ENCODE measurements at places on chromosomes 2 and 18.

DNA sequence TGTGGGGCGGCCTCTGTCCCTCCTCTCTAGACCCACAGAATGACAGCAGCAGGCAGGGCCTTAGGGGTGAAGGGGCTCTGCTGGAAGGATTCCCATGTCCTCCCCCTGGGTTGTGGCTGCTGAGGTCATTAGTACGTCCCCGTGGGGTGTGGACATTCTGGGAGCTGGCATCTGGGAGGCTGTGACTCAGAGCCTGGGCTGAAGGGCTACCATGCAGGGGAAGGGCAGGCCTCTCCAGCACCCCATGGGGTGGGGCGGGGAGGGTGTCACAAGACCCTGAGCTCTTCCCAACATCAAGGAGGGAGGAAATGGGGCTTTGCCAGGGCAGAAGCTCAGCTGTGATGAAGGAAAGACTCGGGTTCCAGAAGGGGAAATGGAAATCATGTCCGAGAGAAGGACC is 105.8 kb upstream of the SMAD2 start:
- no peak for DNase-seq

DNA sequence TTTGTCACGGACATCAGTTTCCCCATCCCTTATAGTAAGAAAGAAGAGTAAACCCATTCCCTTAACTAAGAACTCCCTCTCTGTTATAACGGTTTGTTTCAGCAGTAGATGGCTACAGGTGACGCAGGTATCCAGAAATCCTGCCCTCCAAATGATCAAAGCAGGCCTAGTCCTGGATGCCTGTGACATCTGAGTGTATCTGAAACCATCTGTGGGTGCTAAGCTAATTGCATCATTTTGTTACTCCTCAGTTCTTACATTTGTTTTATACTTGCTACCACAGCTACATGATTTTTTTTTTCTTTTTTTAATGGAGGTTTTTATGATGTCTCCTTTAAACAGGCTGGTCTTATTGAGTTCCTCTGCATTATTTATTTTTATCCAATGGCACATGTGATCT is 55.1 kb downstream of the AAK1 start:
- no peak for DNase-seq

DNA sequence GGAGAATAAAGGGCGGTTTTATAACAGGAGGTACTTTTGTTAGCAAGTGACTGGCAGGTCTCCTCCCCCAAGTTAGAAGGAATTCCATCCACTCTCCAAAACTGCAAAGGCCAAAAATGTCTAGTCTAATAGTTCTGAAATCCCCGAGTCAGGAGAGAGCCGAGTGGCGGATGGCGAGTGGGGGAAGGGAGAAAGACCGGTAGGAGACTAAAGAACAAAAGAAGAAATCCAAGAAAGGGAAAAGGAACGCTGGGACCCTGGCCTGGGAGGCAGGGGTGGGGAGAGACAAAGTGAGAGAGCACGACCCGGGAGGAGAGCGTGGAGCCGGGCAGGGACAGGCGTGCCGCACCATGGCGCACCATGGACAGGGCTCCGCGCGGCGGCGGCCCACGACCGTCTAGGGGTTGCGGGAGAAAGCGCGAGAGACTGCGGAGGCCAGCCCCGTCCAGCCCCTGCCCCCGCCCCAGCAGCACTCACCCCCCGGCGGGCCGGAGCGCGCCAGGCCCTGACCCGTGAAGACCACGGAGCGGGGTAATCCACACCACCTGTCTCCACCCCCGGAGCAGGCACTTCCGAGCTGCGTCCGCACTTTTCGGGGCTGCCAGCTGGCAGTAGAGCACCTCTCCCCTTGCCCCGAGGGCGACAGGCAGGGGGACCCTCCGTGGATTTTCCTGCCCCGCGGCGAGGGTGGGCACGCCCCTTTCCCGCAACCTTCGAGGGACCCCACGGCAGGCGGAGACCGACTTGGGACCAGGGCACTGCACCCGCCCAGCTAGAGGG is 1.6 kb downstream of the CDH2 start:
- DNase-seq, result peak; percentile 58

- DNase-seq, result no peak
These were observed 213.1 kb upstream of the MC4R start for GRCh38 chr18:60585670-60586069.

DNA sequence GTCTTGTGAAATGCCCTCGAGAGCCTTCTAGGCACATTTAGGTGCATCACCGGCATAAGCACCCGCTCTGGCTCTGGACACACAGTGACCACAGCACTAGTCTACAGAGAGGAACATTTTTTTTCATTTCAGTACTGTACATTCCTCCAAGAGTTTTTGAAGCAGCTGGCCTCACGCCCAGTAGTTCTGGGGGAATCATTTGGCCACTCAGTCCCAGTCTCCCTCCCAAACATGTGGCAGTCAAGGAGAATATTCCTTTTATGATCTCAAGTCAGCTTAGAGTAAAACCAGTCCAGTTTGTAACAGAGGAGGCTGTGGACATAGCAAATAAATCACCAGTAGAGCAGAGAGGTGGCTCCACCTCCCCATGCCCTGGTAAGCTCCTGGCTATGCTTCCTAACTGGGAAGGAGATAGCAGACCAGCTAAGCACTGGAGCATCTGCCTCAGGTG is 48.1 kb downstream of the KCNE4 start:
- DNase-seq, result peak; percentile 88

GRCh38 chr2:48734576-48735303 is 20.8 kb downstream of the LHCGR start:
- no peak for DNase-seq

DNA sequence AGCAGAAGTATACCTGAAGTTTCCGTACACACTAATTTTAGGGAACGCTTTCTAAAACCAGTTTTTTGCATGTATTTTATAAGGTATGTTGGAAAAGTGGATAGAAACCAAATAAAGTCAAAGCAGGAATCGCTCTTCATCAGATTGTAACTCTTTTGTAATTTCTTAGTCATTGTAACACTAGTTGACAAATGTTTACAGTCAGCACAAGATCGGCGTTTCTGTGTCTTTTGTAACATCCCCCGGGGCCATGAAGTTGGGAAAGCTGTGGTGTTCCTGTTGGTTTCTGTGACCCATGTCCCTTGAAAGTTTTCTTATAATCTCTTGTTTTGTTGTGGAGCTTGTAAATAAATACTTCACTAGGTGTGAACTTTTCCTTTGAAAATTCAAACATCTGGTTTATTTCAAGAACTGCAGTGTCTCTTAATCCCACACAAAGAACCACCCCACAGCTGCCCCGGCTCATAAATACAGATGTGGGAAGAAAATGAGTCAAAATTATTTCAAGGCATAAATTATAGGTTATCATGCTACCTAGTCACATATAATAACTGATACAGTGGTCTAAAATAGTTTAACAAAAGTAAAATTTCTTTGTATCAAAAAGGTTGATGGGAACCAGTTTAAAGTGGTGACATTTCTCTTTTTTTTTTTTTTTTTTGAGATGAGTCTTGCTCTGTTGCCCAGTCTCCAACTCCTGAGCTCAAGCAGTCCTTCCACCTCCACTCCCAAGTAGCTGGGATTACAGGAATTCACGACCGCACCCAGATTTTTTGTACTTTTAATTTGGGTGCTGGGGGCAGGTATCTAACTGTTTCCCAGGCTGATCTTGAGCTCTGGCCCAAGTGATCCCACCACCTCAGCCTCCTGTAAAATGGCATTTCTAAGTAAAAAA is 751 bp upstream of the NMI start:
- DNase-seq, result peak; percentile 55

- DNase-seq, result no peak
These were observed 437.4 kb upstream of the SALL3 start for GRCh38 chr18:78542204-78542603.

GRCh38 chr18:9581667-9582066 is 32.7 kb downstream of the PPP4R1 start:
- DNase-seq, result no peak

DNA sequence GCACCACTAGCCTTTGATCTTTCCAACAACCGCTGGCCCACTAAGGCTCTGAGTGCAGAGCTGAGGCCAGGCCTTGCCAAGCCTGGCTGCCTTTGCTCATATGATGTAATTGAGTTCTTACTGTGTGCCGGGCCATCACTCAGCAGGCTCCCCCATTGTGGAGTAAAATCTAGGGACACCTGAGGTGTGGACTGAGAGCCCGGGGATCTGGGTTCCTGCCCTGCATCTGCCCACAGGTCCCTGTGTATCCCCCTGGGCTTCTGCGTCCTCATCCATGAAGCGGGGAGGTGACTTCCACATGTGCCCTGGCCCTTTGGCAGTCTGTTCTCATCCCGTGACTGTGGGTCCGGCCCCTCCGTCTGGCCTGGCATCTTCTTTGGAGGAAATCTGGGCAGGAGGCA is 33.8 kb downstream of the GREB1 start:
- DNase-seq, result no peak

DNA sequence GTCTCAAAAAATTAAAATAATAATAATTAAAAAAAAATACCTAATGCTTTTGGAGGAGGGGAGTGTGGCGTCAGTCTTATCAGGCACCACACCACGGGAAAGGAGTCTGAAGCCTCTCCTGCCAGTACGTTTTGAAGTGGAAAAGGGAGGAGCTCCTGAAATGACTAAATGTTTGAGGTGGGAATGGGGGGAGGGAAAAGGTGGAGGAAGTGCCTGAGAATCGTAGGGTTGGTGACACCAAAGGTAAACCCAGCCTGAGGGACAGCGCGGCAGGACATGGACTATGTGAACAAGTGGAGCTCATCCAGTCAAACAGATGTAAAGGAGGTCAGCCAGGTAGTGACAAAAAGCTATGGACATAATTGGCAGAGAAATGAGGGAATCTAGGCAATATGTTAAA is 42.2 kb upstream of the EPHA4 start:
- DNase-seq, result no peak

GRCh38 chr2:215982465-215982875 is 30.9 kb downstream of the MREG start:
- DNase-seq, result peak; percentile 92

- DNase-seq, result peak; percentile 39
These were observed 112.1 kb upstream of the ATP8B1 start for GRCh38 chr18:57915248-57915647.

DNA sequence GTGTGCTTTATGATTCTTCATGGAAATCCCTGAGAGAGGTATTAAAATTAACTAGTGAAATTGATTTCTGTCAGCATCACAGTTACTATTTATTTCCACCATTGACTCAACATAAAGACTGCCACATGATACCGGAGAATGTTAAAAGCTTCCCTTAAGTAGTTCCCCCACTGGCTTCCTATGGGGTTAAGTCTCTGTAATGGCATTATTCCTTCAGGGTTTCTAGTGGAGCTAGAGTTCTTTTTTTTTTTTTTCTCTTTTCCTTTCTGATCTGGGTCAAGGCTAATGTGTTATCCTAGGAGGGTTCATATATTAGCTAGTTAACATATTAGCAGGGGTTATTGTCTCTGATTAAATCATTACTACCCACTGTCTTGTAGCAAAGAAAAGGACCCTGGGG is 1919.1 kb upstream of the PIK3C3 start:
- no peak for DNase-seq

- DNase-seq, result no peak
These were observed 414.7 kb upstream of the TNP1 start for GRCh38 chr2:217274578-217274977.

DNA sequence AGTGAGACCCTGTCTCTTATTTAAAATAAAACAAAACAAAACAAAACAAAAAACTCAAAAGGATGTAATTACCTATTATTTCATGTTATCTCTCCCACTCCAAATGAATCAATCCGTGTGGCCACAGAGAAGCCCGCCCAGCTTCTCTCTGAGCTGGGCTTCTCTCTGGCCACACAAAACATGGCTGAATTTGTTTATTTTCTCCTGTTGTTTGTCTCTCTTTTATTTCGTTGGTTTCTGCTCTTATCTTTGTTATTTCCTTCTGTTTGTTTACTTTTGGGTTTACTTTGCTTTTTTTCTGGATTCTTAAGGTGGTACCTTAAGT is 1.5 kb upstream of the TRABD2A start:
- DNase-seq, result no peak

- no peak for DNase-seq
These were observed 465.7 kb downstream of the FBXO15 start for GRCh38 chr18:73681912-73682311.

GRCh38 chr2:61770298-61770697 is 83.6 kb downstream of the FAM161A start:
- DNase-seq, result no peak

DNA sequence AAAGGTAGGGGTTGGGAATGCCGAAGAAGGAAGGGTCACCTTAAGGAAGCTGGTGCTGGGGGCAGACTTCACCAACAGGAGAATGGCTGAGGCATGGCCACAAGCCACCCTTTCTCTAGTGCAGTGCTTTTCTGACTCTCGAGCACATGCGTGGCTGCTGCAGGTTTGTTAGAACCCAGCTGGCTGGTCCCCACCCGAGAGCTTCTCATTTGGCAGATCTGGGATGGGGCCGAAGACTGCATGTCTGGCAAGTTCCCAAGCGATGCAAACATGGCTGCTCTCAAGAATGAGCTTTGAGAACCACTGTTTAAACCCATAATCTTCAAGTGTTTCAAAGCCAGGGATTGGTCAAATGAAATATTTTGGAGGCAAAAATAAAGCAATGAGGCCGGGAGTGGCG is 63.2 kb downstream of the LONRF2 start:
- no peak for DNase-seq

- DNase-seq, result no peak
These were observed 207.8 kb upstream of the HS6ST1 start for GRCh38 chr2:128526455-128526976.

GRCh38 chr18:77448046-77448445 is 198.4 kb downstream of the GALR1 start:
- DNase-seq, result no peak

GRCh38 chr2:18690342-18690741 is 101.0 kb upstream of the NT5C1B start:
- no peak for DNase-seq

DNA sequence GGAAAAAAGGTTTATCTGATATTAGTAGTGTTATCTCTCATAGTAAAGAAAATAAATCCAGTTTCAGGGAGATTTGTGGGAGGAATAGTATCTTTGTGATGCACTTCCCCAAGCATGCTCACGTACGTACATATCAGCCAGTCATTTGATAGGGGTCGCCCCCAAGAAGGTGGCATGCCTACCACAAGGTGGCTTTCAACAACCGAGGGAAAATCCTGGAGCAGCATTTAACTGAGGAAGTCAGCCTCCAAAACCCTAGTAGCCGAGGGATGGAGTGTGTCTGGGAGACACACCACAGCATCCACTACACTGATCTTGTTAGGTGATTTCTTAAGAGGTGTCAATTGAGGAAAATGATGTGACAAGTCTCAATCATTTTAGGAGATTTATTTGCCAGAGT is 623.9 kb downstream of the NYAP2 start:
- DNase-seq, result no peak

Measured in myocyte (in vitro differentiated cells).